ENCODE measurements at places on chromosomes 6 and 20. TPM values are rescaled to one million over a fixed set of nuclear protein-coding genes. Genes with fewer than 3 reads are reported as not detected.

GRIK2 gene
- not detected for polyA plus RNA-seq

SNAP91 gene
- not detected for polyA plus RNA-seq

SLCO4A1 gene
- polyA plus RNA-seq: 4.6 TPM

ULBP3 gene
- polyA plus RNA-seq: not detected

SNAI1 gene
- polyA plus RNA-seq: 0.82 TPM

KIF25 gene
- not detected for polyA plus RNA-seq

EYS gene
- polyA plus RNA-seq: 0.06 TPM

FOXC1 gene
- not detected for polyA plus RNA-seq

WASF1 gene
- 16.7 TPM for polyA plus RNA-seq

IRF4 gene
- 41.1 TPM for polyA plus RNA-seq

- no peaks in the 10 kb centered on the region for H3K27me3 ChIP-seq
- H3K27ac ChIP-seq: no peak overlapping the region
- no peak for DNase-seq
Measured at GRCh38 chr6:108608453-108609275, 47.9 kb downstream of the FOXO3 start.

GRCh38 chr6:97947841-97948240 lies 664.8 kb upstream of the MMS22L start:
- H3K27me3 ChIP-seq: no peaks in the 10 kb centered on the region
- no peak for DNase-seq
- H3K36me3 ChIP-seq: no peaks in the 10 kb centered on the region
- H3K4me1 ChIP-seq: no peaks in the 10 kb centered on the region
- H3K4me3 ChIP-seq: no peak overlapping the region

DNA sequence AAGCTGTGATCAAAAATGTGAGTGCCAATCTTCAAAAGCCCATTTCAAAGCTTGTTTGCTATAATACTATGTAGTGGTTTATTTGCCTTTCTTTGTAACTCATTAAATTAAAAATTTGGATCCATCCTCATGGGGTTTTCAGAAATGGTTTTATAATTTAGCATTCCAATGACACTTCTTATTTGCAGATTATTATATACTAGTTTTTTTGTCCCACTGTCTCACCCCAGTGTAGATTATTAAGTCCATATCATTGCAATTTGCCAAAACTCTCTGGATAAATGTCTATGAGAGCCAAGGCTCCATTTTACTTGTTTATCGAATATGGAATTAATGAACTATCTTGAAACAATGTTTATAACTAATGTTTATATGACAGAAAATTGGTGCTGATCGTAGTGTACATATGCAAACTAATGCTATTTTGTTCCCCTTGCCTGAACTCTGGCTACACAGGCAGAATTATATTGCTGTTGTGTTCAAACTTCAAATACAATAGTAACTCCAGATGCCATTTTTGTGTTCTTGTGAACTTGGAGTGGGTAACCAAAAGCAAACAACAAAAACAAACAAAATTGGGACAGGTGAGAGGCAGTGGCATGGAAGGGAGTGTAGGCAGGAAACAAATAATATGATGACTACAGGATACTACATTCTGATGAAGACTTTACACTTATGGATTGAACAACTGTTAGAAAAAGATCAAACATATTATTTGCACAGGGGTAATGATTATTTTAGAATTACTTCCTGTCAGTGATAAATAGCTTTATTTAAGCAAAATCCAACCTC lies 307.1 kb upstream of the FLRT3 start:
- H3K4me3 ChIP-seq: no peak overlapping the region
- H3K27ac ChIP-seq: no peak overlapping the region
- H3K36me3 ChIP-seq: no peaks in the 10 kb centered on the region
- no peak for DNase-seq

- H3K4me3 ChIP-seq: no peak overlapping the region
- H3K36me3 ChIP-seq: no peaks in the 10 kb centered on the region
- peaks cover 5% of the 10 kb centered on the region for H3K4me1 ChIP-seq
- DNase-seq: no peak
Measured at GRCh38 chr20:23872065-23872464, 7.5 kb downstream of the CST5 start.

DNA sequence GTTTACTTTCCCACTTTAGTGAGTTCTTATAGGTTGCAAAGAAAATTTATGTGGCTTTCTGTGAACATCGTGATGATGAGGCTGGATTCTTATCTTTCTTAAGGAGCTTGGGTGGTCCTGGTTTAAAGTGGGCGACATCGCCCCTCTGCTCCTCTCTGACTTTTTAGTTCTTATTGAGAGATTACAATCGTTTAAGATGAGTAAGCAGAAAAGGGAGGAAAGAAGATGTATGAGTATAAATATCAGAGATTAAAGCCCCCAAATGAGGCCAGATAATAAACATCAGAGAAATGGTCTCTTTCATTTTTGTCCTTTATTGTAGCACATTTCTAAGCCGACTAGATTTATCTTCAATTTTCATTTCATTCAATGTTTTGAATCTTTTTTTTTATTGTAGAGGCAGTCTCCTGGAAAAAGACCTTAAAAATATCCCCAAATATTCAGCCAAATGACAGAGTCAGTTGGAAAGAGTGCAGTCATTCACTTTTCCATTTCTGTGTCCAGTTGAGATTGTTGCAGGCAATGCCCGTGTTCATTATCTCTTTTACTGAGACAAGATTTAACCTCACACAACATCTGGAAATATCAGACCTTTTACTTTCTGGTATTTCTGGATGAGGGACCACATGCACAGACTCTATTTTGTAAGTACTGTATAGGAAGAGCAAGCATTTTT lies 62.0 kb upstream of the PDE7B start:
- H3K27me3 ChIP-seq: no peaks in the 10 kb centered on the region
- H3K27ac ChIP-seq: no peak overlapping the region
- no peaks in the 10 kb centered on the region for H3K36me3 ChIP-seq
- no peak overlapping the region for H3K4me3 ChIP-seq
- no peaks in the 10 kb centered on the region for H3K4me1 ChIP-seq

GRCh38 chr20:5511930-5512329 lies 195.2 kb upstream of the PROKR2 start:
- H3K4me1 ChIP-seq: no peaks in the 10 kb centered on the region
- no peak overlapping the region for H3K4me3 ChIP-seq
- no peak overlapping the region for H3K27ac ChIP-seq

DNA sequence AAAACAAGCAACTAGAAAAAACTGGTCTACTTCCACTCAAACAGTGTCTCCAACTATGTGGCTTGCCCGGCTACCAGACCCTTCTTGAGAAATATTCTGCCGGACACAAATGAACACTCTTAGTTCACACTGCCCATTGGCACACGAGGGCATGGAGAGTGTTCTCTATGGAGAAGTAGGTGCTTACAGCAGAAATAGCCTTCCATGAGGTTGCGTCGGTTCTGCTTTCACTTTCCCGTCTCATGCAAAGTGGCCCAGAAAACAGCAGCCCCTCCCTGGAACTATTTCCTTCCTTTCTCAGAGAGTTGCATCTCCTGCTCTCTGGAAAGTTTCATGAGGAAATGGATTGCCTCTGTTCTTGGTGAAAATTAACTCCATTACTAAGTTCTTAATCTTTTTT lies 9.5 kb upstream of the HLA-DOA start:
- no peaks in the 10 kb centered on the region for H3K27me3 ChIP-seq
- H3K4me1 ChIP-seq: peaks cover 84% of the 10 kb centered on the region
- H3K4me3 ChIP-seq: peak overlapping the region; percentile 61
- DNase-seq: peak; percentile 91

- no peak for DNase-seq
- H3K27me3 ChIP-seq: peaks cover 5% of the 10 kb centered on the region
- no peaks in the 10 kb centered on the region for H3K36me3 ChIP-seq
- H3K4me1 ChIP-seq: peaks cover 5% of the 10 kb centered on the region
- peak overlapping the region; percentile 29 for H3K27ac ChIP-seq
- H3K4me3 ChIP-seq: no peak overlapping the region
Measured at GRCh38 chr6:143037470-143037869, 23.2 kb upstream of the AIG1 start.

DNA sequence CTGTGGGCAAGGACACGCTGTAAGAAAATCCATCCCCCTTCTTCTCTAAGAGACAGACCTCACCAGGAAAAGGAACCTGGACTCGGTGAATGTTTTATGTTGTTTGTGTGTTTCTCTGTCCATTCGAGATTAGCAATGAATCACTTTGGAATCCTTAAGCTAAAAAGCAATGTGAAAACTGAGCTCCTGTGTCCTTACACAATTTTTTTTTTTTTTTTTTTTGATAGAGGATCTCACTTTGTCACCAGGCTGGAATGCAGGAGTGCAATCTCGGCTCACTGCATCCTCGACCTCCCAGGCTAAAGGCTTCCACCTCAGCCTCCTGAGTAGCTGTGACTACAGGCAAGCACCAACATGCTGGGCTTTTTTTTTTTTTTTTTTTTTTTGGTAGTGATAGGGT lies 32.1 kb downstream of the BFSP1 start:
- H3K27ac ChIP-seq: no peak overlapping the region
- no peak overlapping the region for H3K4me3 ChIP-seq
- H3K4me1 ChIP-seq: no peaks in the 10 kb centered on the region
- H3K27me3 ChIP-seq: peaks cover 4% of the 10 kb centered on the region
- no peak for DNase-seq

GRCh38 chr6:89694428-89694827 lies 55.9 kb upstream of the LYRM2 start:
- H3K4me1 ChIP-seq: peaks cover 11% of the 10 kb centered on the region
- H3K4me3 ChIP-seq: no peak overlapping the region
- DNase-seq: no peak
- H3K27me3 ChIP-seq: no peaks in the 10 kb centered on the region

- no peak overlapping the region for H3K4me3 ChIP-seq
- no peaks in the 10 kb centered on the region for H3K27me3 ChIP-seq
- no peaks in the 10 kb centered on the region for H3K4me1 ChIP-seq
- no peak for DNase-seq
Measured at GRCh38 chr6:140572129-140572528, 1197.7 kb upstream of the CITED2 start.

DNA sequence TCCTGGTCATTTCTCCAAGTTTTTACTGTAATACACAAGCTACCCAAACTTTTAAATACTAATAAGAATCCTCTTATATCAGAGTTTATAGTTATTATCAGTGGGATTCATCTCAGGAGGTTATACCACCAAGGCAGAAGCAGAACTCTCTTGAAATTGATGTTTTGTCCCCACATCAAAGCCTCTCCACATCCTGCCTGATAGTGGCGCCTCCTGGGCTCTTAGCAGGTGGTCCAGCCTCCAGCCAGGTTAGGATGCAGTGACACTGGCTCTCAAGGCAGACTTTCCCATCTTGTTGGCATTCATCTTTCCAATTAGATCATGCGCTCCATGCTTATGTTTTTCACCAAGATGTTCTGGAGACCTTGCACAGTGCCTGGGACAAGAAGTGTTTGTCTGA lies 81.8 kb upstream of the INSM1 start:
- no peak for DNase-seq
- H3K4me1 ChIP-seq: no peaks in the 10 kb centered on the region
- no peak overlapping the region for H3K4me3 ChIP-seq
- H3K36me3 ChIP-seq: no peaks in the 10 kb centered on the region
- H3K27me3 ChIP-seq: peaks cover 19% of the 10 kb centered on the region

DNA sequence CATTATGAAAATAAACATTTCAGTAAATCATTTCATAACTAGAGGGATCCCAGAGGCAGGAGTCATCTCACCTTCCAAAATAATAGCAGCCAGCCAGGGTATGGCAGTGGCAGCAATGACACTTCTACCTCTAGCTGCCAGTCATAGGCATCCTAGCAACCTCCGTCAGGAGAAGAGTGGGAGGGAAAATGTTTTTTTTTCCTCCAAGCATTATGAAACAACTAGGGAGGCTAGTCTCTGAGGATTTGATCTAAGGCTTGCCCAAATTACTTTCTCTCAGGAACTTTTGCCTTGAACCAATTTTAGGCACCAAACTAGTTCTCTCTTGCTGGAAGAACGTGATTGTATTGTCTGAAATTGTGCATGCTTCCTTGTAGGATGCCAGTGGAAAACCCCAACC lies 208.7 kb upstream of the PREP start:
- no peak overlapping the region for H3K4me3 ChIP-seq
- no peak for DNase-seq
- H3K36me3 ChIP-seq: peaks cover 6% of the 10 kb centered on the region

- no peak for DNase-seq
- no peaks in the 10 kb centered on the region for H3K27me3 ChIP-seq
- no peaks in the 10 kb centered on the region for H3K36me3 ChIP-seq
Measured at GRCh38 chr20:1038205-1038604, 36.1 kb upstream of the RSPO4 start.

DNA sequence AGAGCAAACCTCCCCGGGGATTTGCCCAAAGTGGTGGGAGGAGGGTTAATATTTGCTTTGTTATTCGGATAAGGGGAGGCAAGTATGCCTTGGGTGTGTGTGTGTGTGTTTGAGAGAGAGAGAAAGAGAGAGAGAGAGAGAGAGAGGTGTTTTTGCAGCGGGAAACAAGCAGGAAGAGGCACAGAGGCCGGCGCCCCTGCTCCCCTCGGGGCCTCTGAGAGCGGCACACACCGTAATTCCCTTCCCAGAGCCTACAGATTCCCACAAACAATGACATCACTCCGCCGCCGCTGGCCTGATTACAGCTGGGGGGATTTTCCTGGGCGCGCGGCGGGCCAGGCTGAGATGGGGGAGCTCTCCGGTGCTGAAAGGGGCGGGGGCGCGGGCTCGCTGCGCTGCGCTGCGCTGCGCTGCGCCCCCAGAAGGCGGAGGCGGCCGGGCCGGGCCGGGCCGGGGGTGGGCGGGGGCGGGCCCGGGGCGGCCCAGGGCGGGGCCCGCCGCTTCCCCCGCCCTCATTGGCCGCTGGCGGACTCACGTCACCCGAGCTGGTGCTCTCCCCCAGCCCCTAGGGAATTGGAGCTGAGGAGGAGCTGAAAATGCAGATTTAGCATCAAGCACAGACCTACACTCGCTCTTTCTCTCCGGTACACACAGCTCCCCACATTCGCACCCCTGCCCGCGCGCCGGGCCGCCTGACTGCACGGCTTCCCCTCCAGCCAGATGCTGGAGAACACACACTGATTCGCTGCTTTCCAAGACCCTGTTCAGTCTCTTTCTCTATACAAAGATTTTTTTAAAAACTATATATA lies at the start of gene PCSK2:
Gene PCSK2, plus strand, starts transcription at position 631 of the 809 bp plus-strand sequence. CDS start 266 bp downstream, outside the sequence.
- no peak for DNase-seq
- peaks cover 15% of the 10 kb centered on the region for H3K4me1 ChIP-seq
- H3K27me3 ChIP-seq: peaks cover 71% of the 10 kb centered on the region
- H3K36me3 ChIP-seq: no peaks in the 10 kb centered on the region
- no peak within 1 kb of the TSS for H3K27ac ChIP-seq

DNA sequence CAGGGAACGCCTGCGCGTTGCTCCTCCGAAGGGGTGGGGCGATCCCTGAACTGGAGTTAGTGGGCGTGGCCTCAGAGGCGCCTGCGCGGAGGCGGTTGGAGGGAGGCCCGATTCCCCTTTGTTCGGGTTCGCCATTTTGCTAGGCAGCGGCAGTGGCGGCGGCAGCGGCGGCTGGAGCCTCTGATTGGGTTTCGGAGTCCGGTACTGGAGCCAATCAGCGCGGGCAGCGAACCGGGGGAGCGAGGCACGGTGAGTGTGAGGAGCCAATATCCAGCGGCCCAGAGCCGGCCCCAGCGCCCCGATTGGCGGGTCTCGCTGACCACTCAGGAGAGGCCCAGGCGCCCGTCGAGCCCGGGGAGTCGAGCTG lies at the start of gene NFYA:
Gene NFYA, plus strand, starts transcription at position 139 of the 367 bp plus-strand sequence. CDS start 6,116 bp downstream, outside the sequence.
- H3K27ac ChIP-seq: peak within 1 kb of the TSS; percentile 97
- DNase-seq: peak; percentile 100
- no peaks in the 10 kb centered on the region for H3K27me3 ChIP-seq

- no peaks in the 10 kb centered on the region for H3K36me3 ChIP-seq
- no peak overlapping the region for H3K4me3 ChIP-seq
- H3K27me3 ChIP-seq: peaks cover 59% of the 10 kb centered on the region
- DNase-seq: no peak
- no peaks in the 10 kb centered on the region for H3K4me1 ChIP-seq
Measured at GRCh38 chr20:5327356-5327755, 10.6 kb upstream of the PROKR2 start.

GRCh38 chr6:56618050-56618449 lies 24.6 kb downstream of the DST start:
- H3K27me3 ChIP-seq: no peaks in the 10 kb centered on the region
- H3K4me1 ChIP-seq: no peaks in the 10 kb centered on the region
- DNase-seq: no peak
- H3K4me3 ChIP-seq: no peak overlapping the region
- no peak overlapping the region for H3K27ac ChIP-seq

Data from naive B cell (primary cell).